Cardiac muscle cell (in vitro differentiated cells and primary cell): ENCODE measurements at places on chromosomes 5 and 9.

GRCh38 chr5:158468444-158468843, 609.5 kb upstream of the CLINT1 start:
- no peak for DNase-seq

GRCh38 chr5:16628376-16628775, 11.6 kb upstream of the RETREG1 start:
- no peak for DNase-seq

DNA sequence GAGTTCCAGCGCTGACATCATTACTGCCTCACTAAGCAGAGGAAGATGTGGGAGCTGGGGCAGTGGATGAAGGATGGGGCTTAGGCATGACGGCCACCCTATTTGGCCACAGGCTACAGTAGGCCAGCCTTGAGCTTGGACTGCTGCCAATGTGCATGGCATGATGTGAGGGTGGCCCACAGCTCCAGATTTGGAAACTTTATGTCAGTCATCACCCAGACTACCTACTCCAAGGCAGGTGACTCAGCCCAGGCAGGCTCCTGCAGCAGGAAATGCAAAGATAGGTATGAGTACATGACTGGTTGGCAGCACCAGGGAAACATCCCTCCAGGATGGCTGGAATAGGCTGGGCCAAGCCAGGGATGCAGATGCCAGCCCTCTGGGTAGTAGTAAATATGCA, 303.6 kb downstream of the SPOCK1 start:
- no peak for DNase-seq

GRCh38 chr5:129322968-129323367, 137.1 kb upstream of the ADAMTS19 start:
- DNase-seq, result no peak

DNA sequence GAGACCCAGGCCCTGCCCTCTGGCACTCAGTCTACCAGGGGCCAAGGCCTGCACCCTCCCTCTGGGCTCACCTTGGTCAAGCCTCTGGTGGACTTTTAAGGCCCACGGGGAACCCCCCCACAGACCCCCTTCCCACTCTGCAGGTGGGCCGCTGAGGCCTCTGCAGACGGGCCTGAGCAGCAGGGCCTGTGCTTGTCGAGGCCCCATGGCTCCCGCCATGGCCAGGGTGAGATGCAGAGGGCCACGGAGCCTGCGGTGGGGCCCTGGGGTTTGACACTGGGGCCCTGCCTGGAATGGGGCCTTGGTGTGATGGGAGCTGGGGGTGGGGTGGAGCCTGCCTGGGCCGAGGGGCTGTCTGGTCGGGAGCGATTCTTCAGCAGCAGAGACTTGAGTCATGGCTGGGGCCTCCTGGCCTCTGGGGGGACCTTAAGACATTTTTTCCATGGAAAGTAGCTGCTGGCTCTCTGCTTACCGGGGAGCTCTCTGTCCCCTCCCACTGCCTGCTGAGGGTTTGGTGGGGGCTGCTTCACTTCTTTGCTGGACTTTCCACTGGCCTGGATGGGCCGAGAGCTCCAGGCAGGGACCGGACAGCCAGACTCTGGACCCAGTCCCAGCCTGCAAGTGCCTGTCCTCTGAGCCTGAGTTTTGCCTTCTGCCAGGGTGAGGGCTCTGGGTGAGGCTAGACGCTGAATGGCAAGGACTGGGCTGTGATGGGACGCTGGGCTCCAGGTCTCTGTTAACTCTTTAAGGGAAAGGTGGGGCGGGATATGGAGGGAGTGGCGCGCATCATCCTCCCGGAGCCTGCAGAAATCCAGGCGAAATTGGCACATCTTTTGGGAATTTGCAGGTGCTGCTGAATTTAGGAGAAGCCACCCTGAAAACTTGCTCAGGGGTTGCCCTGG, 132.2 kb downstream of the RXRA start:
- no peak for DNase-seq

DNA sequence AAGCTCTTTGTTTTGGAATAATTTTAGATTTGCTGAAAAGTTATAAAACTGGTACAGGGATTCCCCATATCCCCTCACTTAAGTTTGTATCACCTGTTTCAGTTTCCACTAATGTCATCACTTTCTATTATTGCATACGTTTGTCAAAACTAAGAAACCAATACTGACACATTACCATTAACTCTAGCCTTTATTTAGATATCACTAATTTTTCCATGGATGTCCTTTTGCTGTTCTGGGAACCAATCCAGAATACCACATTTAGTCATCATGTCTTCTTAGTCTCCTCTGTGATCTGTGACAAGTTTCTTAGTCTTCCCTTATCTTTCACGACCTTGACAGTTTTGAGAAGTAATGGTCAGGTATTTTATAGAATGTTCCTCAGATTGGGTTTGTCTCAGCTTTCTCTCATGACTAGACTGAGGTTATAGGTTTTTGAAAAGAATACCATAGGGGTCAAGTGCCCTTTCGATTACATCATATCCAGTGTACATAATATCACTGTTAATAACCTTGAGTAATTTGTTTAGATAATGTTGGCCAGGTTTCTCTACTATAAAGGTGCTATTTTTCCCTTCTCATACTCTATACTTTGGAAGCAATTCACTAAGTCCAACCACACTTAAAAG, 51.9 kb upstream of the NMUR2 start:
- DNase-seq, result no peak

GRCh38 chr9:99070681-99071080, 34.2 kb upstream of the TGFBR1 start:
- no peak for DNase-seq

DNA sequence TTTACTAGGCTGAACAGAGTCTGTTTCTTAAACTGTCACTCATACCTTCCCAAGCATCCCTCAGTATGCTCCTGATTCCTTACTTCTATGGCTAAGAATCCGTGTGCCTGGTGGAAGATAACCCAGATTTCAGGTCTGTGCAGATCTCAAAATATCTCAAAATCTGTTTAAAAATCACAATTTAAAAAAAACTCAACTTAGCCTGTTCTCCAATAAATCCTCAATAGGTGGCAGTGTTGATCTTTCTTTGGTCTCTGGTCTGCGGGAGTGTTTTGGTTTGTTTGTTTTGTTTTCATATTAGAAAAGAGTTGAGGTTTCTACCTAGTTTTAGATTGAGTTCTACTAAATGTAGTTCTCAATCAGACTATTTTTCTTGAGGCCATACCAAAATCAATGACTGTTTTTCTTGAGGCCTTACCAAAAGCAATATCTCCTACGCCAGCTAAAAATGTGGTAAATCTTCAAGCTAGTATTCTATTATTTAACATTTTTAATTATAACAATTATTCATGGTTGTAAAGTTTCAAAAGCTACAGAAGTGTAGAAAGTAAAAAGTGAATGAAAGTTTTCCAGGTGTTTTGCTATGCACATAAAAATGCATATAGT, 57.9 kb downstream of the TGFBR1 start:
- DNase-seq, result peak; percentile 53

DNA sequence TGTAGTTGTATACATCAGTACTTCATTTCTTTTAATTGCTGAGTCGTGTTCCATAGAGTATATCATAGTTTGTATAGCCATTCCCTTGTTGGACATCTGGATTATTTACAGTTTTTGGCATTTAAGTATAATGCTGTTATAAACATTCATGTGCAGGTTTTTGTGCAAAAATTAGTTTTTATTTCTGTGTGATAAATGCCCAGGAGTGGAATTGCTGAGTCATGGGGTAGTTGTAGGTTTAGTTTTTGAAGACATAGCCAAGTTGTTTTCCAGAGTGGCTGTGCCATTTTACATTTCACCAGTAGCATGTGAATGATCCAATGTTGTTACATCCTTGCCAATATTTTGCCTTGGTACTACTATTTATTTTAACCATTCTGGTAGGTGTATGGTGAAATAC, 12.5 kb downstream of the ZNF354B start:
- DNase-seq, result peak; percentile 3

DNA sequence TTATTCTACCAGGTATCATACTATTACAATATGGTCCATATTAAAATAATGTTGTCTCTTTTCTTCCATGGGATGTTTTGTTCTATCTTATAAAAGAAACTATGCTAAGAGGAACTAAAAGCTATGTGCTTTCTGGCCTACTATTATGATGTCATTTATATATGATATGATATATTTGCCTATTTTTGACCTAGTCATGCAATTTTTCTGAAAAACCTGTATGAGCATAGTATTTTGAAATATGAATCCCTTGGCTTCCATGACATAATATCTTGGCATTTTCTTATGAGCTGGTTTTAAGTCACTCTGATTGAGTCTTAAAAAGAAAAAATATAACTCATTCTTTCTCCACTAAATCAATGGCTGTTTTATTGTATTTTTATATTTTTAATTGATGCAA, 60.7 kb downstream of the MAN2A1 start:
- no peak for DNase-seq

DNA sequence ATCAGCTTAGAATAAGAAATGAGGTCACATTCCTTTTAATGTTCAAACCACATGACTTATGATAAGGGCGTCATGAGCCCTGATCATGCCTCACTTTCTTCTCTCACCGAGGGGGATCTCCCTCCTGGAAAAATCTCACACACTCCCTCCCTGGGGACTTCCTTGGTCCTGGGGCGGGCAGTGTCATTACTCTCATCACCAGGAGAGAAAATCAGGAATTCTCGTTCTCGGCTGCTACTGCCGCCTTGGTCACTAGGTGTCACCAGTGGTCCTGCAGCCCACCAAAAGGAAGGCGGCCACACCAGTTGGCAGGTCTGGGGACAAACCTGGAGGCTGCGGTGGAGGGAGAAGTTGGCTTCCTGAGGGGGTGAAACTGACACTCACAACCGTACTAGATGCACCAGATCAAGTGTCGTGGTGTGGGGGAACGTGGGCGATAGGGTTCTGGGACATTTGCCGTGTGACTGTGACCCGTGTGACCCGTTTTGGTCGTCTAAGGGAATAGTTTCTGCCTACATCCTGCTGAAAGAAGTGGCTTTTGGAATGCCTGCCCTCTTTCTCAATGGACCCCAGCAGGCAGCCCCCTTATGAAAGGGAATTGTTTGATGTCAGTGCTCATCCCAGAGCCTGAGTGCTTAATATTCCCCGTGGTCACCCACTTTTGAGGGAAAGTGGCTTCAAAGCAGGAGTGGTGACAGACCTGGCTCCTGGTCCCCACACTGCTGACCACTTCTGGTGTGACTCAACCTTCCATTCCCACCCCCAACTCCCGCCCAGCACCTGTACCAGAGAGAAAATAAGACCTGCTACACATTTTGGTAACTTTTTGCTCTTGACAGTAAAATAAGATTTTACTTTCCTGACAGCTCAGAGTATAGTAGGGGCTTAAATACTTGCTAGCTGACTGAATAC, 63.2 kb downstream of the ACER2 start:
- DNase-seq, result peak; percentile 73

DNA sequence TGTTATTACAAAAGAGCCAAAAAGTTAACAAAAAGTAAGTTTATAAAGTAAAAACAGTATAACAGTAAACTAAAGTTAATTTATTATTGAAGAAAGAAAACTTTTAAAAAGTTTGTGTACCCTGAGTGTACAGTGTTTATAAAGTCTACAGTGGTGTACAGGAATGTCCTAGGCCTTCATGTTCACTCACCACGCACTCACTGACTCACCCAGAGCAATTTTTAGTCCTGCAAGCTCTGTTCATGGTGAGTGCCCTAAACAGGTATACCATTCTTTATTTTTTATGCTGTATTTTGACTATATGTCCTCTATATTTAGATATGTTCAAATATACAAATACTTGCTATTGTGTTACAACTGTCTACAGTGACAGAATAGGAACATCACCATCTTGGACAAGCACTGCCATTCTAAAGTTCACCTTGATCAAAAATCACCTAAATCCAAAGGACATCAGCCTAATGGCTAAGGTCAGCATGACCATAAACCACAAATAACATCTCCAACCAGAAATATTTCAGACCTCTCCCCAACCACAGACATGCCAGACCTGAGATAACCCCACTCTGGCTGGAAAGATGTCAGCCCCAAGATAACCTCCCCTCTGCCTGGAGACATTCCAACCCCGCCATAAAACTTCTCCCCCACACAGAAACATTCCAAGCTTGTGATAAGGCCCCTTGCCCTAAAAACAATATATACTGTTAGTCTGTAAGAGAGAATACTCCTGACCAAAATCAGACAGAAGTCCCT, 56.1 kb downstream of the AGXT2 start:
- peak; percentile 38 for DNase-seq

DNA sequence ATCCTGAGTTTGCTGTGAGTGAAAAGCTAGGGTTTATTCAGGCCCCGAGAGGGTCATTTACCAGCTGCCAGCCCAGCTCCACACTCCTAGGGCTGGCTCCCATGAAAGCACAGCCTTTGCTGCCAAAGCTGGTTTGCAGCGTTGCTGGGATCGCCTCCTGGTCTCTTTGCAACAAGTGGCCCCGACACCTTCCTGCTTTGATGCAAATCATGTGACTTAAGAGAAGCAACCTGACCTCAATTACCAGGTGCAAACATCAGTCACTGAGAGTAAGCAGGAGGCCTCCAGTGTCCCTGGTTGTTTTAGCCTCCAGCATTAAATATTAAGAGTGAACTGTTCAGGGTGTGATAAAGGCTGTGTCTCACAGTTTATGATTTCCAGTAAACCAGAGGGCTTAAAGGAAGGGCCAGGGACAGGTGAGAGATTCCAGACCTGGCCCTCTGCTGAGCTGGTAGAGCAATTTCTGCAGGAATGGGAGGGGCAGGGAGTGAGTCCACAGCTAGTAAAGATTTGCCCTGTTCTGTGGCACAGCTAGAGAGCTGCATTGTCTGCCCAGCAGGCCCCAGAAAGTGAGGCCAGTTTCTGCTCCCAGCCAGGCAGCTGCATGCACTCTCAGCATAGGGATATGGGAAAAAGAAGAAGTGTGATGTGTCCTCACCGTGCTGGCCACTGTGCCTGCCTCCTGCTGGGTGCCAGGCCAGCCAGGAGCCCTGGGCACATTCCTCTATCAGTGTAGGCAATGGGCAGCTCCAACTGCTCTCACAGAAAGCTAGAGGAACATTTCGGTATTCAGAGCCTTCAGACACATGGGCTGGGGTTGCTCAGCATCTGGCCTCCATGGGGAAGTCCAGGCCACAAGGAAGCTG, 58.0 kb downstream of the SLC22A5 start:
- DNase-seq, result no peak

DNA sequence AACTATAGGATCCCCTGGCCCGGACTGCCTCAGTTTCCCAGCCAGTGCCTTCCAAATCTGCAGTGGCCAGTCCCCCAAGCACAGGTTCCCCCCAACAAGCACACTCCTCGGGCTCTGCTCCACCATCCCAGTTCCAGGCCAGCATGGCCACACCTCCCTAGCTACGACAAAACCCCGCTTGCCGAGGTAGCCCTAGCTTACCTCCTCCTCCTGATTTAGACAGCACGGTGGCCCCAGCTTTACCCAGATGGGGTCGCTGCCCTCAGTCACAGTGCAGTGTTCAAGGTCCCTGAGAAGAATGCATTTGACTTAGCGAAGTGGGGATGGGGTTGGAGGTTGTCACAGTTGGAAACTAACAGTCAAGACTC, 40.8 kb upstream of the GARNL3 start:
- DNase-seq, result peak; percentile 11

GRCh38 chr5:127275641-127276193, 14.9 kb upstream of the MEGF10 start:
- DNase-seq, result no peak
